ENCODE measurements at places on chromosomes 16 and 17.

DNA sequence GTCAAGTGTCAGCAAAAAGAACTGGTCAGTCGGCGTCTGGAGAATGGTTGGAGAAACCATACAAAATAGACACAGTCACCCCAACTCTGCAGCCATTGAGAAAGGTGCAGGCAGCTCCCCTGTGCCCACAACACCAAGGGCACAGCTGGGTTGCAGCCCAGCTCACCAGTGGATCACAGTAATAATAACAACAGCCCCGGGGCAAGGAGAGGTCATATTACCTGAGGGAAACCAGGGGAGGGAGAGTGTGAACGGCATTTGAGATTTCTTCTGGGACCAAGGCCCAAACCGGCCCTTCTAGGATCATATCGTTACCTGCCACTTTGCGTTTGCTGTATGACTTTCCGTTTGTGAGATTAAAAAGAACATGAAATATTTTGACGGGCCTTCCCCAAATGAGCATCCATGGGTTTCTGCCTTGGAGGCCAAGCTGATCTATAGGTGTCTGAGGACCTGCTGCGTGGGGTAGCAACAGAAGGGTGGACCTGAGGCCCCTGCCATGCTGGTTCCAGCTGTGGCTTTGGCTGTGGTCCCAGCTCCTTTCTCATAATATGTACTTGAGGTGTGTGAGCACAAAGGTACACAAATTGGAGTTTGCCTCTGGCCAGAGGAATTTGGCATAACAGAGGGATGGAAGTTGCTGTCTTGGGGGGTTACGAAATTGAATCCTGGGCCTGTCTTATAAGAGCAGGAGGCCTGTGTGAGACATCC, 154.6 kb downstream of the CMIP start:
- no peak for DNase-seq

DNA sequence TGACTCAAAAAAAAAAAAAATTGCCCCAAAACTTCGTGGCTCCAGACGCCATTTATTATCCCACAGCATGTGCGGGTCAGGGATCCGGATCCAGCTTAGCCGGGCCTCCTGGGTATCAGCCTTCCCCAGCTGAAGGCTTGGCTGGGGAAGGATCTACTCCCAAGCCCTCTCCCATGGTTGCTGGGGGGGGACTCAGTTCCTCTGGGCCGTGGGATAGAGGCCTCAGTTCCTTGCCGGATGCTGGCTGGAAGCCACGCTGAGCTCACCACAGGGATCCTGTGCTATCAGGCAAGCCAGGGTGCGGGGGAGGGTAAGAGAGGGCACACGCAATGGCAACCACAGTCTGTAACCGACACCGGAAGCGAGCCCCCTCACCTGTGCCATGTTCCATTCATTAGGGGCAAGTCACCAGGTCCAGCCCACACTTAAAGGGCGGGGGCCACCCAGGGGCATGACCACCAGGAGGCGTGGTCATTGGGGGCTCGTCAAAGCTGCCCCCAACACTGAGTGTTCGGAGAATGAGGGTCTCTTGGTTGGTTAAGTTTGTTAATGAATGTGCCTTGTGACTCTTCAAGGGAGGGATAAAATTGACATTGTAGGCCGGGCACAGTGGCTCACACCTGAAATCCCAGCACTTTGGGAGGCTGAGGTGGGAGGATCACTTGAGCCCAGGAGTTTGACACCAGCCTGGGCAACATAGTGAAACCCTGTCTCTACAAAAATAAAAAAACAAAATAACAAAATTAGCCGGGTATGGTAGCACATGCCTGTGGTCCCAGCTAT, 210.0 kb upstream of the GSE1 start:
- no peak for DNase-seq

DNA sequence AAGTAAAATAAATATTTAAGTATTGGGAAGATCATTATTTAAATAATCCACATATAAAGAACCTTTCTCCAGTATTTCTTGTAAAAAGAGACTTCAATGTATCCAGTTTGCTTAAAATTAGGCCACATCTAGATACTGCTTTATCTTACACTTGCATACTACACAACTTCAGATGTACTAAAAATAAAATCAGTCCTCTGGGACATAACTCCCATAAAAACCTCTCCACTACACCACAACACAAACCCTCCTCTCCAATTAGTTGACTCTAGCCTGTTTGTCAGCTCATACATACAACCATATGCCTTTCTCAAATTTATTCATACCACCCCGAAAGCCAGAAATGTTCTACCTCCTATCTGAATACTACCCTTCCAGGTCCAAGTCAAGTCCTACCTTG, 21.6 kb downstream of the SPOP start:
- DNase-seq: no peak

- no peak for DNase-seq
These were observed 21.9 kb downstream of the UNC13D start for GRCh38 chr17:75822119-75822799.

GRCh38 chr16:4957720-4958509, at the start of gene SEC14L5:
SEC14L5 (plus strand) TSS chr16:4958330; CDS start chr16:4959324, 994 bp downstream.
- DNase-seq: peak; percentile 71

DNA sequence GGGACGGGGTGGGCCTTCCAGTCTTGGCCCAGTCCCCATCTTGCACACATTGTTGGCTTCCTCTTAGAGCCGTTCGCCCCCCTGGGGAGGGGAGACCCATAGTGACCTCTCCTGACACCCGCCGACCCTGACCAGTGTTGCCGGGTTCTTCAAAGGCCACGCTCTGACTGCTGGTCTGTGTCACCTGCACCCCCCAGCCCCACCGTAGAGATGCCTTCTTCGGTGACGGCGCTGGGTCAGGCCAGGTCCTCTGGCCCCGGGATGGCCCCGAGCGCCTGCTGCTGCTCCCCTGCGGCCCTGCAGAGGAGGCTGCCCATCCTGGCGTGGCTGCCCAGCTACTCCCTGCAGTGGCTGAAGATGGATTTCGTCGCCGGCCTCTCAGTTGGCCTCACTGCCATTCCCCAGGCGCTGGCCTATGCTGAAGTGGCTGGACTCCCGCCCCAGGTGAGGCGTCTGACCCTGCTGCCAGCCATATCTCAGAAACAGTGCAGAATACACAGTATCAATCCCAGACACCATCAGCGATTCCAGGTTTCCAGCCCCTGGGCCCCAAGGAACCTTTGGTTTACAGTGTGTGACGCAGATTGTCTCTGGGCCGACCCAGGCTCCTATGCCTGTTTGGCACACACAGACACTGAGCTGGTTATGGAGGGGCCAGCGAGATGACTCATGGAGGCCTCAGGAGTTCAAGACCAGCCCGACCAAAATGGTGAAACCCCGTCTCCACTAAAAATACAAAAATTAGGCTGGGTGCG, 1.3 kb downstream of the SLC26A11 start:
- DNase-seq: no peak

GRCh38 chr17:67571478-67571877, 146.3 kb upstream of the NOL11 start:
- no peak for DNase-seq

- no peak for DNase-seq
These were observed 4.0 kb downstream of the MYBBP1A start for GRCh38 chr17:4551141-4551540.
